Large intestine (tissue), 12 donors: ENCODE measurements at places on chromosomes 4 and X.

DNA sequence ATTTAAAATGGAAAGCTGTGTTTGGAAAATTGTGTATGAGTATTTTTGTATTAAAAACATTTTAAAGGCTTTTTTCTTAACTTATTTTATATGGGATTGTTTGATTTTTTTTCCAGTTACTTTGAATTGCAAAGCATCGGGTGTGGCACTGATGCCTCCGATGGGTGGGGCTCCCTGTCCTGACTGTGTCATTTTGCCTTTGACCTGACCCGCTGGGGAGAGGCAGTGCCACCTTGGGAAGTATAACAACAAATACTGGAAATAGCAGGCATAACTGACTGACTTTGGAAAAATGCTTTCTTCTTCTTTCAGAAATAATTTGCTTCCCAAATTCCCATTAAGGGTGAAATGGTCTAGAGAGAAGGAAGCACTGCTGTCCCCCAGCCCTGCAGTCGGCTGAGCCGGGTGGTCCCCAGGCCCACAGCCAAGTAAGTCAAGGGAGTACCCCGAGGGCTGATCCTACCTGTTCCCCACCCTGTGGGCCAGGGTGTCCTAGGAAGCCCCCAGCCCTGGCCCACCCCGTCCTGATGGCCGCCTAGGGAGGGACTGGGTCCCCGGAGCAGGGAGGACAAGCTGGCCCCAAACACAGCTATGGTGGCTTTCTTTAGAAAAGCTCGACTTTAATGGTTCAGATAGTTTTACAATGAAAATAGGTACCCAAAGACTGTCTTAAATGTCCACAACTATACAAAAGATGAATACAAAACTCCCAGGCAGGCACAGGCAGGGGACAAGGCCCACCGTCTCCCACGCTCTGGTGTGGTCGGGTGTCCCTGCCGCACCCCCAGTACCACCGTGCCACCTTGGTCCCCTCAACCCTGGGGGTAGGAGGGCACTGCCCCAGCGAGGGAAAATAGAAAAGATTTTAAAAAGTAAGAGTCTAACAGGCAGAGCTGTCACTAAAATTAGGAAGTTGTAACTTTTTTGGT, 26.4 kb downstream of the NELFA start:
- no peak for DNase-seq

DNA sequence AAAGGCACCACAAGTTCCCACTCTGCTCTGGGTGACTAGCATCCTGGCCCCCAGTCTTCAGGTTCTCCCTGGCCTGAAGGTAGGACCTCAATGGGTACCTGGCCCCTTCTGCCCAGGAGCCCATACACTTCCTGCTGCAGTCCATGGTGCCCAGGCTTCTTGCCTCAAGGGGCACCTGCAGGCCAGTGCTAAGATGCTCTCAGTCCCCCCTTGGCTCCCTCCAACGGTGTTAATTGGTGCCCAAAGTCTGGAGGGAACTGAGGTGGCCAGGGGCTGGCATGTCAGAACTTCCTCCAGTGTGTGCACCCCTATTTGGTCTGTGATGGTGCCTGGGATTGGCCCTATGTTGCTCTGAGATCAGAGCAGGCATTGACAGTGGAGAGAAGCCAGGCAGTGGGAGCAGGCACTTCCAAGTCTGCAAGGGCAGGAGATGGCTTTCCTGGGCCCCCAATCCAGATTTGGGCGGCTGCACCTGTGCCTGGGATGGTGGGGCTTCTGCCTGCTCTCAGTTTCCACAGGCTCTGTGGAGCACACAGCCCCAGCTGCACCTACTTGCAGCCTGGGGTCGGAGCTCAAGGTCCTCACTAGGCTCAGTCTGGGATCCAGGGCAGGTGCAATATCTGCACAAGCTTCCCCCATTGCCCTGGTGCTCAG, 301.6 kb downstream of the FAM47B start:
- no peak for DNase-seq

- DNase-seq: no peak
Observed at GRCh38 chr4:125573368-125573767, 258.6 kb downstream of the FAT4 start.

- no peak for DNase-seq
Observed at GRCh38 chrX:69218407-69218997, 53.2 kb upstream of the PJA1 start.

DNA sequence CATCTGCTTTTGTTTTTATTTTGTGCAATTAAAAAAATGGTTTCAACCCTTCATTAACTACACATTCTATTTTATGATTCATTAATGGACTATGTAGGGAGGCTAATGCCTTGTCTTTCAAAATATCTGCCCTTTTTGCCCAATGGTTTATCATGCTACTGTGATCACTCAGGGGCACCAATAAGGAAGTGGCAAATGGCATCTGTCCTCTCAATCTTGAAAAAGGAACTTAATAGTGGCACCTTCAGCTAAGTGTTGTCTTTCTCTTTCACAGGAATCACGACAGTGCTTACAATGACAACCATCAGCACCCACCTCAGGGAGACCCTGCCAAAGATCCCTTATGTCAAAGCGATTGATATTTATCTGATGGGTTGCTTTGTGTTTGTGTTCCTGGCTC, 57.1 kb downstream of the COMMD8 start:
- DNase-seq: no peak

DNA sequence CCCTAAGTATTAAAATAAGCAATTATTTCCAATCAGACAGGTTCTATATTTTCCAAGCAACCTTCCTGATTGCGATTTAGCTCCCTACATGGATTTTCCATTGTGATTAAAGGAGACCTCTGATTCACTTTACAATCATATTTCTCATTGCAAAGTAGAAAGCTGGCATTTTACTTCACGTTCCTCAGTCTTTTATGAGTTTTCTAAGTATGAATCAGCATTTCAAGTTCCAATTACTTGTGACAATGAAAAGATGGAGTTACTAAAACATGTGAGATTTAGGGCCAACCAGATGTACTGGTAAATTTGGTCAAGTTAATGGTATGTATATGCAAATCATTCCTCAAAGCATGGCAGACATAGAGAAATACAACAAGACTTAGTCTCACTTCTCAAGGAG, 206.2 kb downstream of the KCNIP4 start:
- DNase-seq: no peak

- DNase-seq: peak; percentile 1
Observed at GRCh38 chr4:72314869-72315268, 254.2 kb downstream of the ADAMTS3 start.

- DNase-seq: no peak
Observed at GRCh38 chr4:10579648-10580047, 104.9 kb downstream of the CLNK start.

DNA sequence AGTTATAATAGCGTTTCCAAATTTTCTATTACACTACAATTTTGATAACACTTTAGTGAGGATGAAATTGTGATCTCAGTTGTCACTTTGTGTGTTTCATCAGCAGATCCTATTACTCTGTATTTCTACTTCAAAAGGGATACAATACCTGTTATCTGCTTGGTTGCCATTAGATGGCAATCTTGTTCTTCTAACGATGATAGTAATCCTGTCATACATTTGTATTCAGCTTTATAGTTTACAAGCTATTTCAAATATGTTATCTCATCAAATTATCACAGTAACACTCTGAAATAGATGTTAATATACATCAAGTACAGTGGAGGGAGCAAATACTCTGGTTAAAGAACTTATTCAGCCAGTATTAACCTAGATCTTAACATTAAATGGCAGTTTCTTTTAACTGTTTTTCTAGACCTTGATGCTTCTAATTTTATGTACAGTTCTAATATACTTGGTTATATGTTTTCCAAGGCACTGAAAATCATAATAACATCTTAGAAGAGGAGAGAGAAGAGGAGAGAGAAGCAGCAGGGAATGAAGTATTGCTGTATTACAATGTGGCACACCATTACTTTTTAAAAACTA, 292.0 kb downstream of the CCSER1 start:
- DNase-seq: peak; percentile 20

- no peak for DNase-seq
Observed at GRCh38 chrX:13377550-13377934, 57.7 kb upstream of the ATXN3L start.

DNA sequence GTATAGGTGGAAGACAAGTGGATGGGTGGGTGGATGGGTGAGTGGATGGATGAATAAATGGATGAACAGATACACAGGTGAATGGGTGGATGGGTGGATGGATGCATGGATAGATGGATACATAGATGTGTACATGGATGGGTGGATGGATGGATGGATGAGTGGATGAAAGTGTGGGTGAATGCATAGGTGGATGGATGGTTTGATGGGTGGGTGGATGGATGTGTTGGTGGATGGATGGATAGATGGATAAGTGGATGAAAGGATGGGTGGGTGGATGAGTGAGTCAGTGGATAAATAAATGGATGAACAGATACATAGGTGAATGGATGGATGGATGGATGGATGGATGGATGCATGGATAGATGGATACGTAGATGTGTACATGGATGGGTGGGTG, 1.6 kb downstream of the CRLF2 start:
- no peak for DNase-seq

GRCh38 chr4:183765251-183765911, 106.3 kb downstream of the TRAPPC11 start:
- no peak for DNase-seq

DNA sequence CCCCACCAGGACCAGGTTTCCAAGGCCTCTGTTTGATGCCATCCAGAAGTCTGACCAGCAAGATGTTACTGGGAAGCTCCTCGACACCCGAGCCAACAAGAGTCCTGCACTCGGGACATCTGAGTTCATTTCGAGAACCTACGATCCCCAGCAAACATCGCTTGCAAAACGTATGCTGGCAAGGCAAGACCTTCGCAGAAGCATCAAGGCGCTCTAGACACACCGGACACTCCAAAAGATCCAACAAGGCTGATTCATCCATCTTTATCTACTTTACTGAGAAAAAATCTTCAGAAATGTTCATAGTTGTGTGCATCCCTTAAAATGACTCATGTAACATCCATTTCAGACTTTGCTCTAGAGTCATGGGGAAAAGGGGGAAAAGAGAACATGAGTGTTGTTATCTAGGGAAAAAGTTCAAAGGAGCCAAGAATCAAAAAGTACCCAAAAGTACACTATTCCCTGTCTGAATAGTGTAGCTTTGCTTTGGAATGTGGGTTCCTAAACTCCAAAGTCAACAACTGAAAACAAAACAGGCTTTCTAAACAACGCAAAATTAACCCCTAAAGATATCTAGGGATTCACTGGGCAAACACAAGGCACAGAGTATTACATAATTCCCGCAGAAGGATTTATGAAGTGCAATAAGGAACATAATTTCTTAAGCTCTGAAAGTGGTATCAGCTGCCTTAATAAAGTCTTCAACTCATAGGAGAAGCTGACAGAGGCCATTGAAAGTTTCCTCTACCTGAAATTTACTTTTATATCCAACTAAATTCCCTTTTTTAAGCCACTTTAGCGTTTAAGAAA, 1.6 kb downstream of the SH3RF1 start:
- peak; percentile 95 for DNase-seq

GRCh38 chr4:119683518-119683917, 54.9 kb upstream of the PDE5A start:
- DNase-seq: no peak

GRCh38 chr4:113730467-113731216, 30.9 kb downstream of the CAMK2D start:
- DNase-seq: no peak

DNA sequence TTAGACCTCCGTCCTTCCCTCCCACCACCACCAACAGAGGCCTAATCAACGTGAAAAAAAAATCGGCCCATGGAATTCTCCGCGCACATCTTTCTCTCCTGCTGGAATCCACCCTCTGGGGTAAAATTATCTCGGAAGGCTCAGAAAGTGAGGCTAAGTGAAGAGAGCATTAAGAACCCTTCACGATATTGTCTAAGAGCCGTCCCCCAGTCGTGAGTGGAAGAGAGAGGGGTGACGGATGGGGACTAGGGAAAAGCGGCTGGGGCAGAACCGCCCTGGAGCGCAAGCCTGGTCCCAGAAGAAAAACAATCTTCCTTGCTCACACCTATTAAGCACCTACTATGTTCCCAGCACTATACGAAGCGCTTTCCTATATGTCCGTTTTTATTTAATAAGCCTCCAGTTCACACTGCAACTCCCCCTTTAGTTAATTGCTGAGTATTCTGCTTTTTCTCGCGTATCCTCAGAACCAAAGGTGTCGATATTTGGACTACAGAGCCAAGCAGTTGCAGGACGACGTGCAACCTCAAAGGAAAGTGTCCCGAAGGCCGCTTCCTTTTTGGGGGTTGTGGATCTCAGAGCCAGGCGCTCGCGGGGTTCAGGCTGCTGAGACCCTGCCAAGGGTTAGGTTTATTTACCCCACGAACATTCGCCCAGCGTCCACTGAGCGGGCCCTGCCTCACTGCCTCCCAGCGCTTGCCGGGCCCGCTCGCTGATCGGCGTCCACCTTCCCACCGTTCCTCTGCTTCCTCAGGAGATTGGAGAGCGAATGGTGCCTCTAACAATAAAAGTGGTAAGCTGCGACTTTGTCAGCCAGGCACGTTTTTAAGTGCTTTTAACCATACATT, 889 bp downstream of the MGARP start:
- DNase-seq: no peak

GRCh38 chr4:158036998-158037397, 135.8 kb downstream of the GASK1B start:
- no peak for DNase-seq

DNA sequence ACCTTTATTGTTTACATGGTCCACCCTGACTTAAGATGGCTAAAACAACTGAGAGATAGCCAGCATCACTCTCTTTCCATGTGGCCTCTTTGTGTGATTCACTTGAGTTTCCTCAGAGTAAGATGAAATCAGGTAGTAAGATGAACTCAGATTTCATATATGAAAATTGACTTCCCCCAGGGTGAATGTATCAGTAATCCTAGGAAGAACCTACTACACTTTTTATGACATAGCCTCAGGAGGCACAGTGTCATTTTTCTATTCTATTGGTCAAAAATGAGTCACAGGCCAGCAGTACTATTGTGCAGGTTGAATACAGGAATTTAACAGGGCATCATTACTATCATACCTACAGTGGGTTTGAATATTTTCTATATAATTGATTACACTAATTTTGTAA, 14.6 kb upstream of the SULT1E1 start:
- DNase-seq: no peak

- no peak for DNase-seq
Observed at GRCh38 chr4:107629318-107629717, 90.7 kb downstream of the PAPSS1 start.

- no peak for DNase-seq
Observed at GRCh38 chrX:40168480-40169011, 70.8 kb upstream of the BCOR start.

DNA sequence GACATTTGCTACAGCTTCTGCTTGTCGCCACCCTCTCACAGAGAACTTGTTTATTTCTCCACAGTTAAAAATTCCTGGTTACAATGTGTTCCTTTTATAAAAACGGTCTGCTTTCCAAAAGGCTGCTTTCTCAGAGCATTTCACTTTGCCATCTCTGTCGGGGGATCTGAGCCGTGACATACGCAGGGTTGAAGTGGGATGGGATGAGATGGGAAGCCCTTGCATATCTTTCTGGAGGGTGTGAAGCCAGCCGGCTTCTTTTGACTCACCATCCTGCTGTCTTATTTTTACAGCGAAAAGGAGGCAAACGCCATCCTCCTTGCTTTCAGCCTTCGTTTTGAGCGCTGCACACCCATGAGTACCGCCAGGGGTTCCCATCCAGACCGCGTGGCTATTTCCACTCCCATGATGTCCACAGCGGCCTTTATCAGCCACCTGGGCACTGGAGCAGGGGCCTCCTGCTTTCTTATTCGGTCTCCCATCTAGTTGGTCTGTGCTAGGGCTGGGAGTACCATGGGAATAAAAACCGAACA, 99.8 kb upstream of the GATB start:
- DNase-seq: no peak
